ENCODE measurements at places on chromosomes 1 and 21.

- DNase-seq, result no peak
These were observed 36.9 kb upstream of the GPR37L1 start for GRCh38 chr1:202085682-202086373.

DNA sequence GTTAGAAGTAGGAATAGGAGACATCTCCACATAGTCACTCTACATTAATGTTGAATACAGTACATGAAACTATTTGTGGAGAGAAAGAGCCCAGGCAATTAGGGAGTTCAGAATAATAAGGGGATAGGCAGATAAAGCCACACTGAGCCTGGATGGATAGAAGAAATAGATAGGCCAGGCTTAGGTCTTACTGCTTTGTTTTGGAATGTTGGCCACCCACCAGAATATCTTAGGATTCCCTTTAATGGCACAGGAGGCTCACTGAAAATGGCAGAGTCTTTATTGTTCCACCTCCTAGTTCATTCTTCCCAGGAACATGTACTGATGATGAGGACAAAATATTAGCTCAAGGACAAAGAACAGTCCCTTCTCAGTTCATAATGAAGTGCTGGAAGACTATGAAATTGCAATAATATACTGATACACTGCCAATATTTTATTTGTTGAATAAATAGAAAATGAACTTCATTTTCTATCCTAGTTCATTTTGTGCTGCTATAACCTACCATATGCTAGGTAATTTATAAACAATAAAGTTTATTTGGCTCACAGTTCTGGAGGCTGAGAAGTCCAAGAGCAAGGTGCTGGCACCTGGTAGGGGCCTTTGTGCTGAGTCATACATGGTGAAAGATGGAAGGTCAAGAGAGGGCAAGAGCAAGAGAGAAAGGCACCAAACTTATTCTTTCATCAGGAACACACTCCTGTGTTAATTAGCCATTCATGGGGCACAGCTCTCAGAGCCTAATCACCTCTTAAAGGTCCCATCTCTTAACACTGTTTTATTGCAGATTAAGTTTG, 87.3 kb downstream of the TBX15 start:
- no peak for DNase-seq

- no peak for DNase-seq
These were observed 34.4 kb downstream of the CAPN9 start for GRCh38 chr1:230781594-230781993.

DNA sequence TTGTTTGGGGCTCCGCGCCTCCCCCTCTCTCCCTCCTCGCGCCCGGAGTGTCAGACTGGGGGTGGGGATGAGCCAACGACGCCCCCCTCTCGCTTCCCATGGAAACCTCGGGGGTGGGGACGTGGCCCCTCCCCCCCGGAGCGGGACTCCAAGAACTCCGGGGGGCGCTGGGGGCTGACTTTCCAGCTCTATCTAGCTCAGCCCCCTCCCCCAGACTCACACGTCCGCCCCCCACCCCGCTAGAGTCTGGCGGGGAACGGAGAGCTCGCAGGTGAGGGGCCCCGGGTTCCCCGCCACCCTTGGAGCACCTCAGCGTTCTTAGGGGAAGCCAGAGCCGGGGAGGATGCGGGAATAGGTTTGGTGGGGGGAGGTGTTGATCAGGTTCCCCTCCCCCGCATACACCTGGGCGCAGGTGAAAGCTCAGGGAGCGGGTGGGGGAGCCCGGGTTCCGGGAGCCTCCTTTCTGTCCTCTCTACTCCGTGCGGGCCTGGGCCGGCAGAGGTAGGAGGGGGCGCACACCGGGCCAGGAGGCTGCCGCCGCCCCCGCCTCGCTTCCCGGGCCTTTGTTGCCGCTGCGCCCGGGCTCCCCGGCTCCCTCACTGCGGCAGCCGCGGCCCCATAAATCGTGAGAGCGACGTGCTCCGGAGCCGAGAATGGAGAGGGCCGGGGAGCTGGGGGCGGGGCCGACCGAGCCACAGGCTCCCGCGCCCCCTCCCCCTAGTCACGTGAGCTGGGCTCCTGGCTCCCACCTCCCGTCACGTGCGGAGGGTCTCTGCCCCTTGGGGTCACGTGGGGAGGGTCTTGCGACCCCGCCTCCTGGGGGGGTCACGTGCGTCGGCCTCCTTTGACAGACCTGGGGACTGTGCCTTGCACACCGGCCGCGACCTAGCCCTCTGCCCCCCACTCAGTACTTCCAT, 1.9 kb downstream of the EFNA3 start:
- no peak for DNase-seq

- DNase-seq, result no peak
These were observed 151.1 kb upstream of the ETS2 start for GRCh38 chr21:38654580-38654979.

GRCh38 chr1:233631810-233632405, 18.0 kb downstream of the KCNK1 start:
- no peak for DNase-seq

DNA sequence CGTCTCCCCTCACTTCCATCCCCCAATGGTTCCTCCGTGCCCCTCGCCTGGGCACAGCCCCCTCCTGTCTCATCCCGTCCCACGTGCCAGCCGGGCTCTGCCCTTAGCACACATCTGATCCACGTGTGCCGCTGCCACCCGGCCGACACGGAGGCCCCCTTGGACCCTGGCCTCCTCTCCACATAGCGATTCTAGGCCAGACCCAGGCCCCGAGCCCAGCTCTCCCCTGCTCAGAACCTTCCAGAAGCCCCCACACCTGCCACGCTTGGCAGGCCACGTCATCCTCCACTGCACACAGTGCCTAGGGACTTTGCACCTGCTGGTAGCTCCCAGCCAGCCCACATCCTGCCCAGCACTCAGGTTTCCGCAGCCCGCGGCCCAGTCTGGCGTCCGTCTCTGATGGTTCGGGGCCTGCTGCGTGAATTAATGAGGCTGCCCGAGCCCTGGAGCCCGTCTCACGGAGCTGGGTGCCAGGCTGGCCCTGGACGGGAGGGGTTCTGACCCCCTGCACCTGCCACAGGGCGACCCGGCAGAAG, 20.1 kb downstream of the PLCH2 start:
- no peak for DNase-seq

DNA sequence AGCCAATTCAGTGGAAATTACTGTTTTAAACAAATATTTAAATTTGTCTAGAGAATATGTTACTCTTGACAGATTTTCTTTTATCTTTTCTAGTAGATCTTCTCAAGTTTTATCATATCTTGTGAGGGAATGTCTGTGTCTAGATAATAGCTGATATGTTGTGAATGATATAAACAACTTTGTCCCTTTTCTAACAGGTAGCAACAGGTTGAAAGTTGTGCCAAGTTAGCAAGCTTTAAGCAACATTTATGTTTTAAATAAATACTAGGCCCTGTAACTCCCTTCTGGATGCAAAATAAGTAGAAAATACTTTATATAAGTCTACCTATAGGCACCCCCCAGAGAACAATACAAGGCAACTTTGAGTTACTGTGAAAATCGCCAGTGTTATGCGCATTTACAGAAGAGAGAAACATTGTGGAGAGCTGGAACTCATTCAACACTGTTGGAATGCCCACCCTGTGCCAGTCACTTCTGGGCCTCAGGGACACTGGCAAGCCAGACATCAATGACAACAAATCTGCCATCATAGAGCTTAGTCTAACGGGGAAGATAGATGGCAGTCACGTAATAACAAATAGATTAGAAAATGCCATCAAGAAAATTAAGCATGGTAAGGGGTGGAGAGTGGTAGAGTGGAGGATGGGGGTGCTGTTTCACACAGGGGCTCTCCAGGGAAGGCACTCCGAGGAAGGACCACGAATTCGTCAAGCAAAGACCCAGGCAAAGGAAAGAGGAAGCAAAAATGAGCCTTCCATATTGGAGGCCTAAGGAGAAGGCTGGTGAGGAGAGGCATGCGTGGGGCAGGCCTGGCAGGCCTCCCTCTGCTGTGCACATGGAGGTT, 4.4 kb downstream of the MAP3K21 start:
- no peak for DNase-seq

GRCh38 chr1:156577550-156577949, 2.0 kb upstream of the TTC24 start:
- no peak for DNase-seq

- DNase-seq, result no peak
These were observed 25.2 kb downstream of the ETS2 start for GRCh38 chr21:38830671-38831525.

GRCh38 chr1:178688244-178688643, 36.8 kb upstream of the RALGPS2 start:
- no peak for DNase-seq

DNA sequence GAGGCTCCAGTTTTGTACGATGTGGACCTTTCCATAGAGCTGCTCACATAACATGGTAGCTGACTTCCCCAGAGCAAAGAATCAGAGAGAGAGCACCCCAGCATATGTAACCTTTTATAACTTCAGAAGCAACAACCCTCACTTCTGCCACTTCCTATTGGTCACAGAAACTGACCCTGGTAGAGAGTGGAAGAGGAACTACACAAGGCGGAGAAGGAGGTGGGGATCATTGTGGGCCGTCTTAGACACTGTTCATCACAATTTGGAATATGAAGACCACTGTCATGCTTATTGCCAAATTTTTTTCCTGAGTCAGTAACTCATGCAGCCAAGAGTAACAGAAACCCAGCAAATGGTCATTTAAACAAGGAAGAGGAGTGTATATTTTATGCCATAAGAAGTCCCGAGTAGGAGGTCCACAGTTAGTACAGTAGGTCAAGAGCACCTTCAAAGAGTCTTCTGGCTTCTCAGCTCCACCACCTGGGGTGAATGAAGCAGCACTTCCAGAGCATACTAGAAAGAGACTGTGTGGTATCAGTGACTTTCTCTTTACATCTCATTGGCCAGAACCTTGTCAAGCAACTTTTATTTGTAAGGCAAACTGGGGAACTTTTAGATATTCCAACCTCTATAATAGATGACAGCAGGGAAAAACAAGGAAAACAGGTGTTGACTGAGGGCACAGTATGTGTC, 71.8 kb downstream of the ODF2L start:
- no peak for DNase-seq

DNA sequence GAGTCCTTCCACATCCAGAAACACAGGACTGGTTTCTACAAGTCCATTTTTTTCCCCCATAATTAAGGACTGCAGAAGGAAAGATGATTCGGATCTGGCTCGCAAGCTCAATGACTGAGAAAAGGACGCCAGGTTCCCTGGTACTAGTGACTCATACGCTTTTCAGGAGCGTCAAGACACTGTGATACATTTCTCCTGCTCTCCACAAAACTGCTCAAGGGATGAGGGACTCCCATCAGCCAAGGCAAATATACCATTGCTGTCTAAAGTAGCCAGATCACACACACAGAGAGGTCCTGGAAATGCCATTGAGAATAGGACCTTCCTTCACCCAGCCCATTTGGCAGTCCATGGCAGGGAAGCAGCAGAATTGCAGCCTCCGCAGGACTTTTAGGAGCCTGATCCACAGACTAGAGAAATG, 253.6 kb upstream of the IRF2BP2 start:
- no peak for DNase-seq

DNA sequence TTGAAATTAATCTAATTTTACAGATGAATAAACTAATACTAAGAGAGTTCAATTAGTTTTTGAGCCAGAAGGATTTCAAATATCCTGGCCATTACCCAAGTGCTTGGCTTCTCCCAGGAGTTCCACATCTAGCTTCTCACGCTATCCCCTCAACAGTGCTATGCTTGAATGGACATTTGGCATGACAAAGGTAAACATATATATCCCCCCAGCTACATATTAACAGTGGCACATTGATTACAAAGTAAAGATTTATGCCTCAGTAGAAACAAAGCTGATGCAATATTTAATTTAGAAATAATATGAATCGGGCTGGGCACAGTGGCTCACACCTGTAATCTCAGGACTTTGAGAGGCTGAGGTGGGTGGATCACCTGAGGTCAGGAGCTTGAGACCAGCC, 434.6 kb upstream of the PRMT6 start:
- DNase-seq, result no peak

DNA sequence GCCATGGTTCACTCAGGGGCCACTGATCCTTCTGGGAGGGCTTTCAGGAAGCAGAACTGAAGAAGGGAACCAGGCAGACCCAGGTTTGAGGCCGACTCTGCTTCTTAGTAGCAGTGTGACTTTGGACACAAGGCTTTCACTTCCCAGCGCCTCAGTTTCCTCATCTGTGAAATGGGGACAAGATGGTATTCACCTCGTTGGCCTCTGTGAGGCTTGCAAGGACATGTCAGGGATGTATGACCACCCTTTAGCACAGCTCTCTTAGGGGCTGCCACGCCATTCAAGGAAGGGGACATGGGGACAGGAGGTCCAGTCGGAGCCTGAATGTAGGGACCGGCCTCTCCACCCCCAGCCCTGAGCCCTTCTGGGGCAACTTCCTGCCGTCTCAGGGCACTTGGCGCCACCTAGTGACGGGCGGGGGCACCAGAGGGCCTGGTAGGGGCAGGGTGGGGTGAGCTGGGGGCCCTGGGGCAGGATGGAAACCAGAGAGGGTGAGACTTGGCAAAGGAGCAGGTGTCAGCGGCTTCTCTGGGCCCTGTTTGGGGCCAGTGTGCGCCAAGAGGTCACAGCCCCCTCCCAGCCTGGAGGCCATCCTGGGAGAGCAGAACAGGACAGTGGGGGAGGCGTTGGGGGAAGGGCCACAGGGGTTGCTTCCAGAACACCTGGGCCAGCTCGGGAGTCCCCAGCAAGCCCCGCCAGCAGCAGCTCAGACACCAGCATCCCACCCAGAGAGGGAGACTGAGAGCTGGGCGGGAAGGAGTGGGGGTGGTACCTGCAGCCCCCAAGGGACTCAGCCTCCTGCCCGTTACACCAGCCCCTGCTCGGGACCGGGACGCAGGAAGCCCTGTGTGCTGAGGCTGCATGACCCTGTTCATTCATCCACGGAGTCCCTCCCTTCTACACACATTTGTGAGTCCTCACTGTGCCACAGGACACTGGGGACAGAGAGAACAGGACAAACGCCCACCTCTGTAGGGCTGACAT, 102.5 kb upstream of the TARDBP start:
- peak; percentile 63 for DNase-seq

GRCh38 chr1:24189528-24189927, 2.4 kb upstream of the IFNLR1 start:
- DNase-seq, result peak; percentile 38

DNA sequence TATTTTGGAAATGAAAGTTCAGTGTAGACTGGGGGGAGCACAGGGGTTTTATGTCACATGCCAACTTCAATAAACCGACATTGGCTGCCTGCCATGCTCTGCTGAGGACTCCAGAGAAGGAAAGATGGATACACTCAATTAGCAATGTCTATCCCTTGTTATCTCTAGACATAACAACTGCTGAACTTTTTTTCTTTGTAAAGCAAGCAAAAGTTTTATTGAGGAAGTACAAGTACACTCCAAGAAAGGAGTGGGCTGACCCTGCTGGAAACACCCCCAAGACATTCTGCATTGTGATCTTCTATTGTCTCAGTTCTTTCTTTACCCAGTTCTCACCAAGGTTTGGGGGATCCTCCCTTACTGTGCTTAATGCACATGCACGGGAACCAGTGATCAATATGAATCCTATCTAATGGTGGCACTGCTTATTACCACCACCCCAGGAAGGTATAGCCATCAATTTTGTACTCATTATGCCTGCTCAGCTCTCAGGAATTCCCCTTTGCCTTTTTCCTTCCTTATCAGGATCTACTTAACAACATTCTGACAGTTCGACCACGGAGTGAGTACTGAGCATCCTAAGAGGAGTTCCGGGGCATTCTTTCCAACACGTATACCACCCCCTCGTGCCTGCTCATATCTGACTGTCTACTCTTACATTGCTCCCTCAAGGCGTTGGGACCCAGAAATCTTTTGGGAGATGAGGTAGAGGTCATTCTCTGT, 28.7 kb downstream of the SYNJ1 start:
- no peak for DNase-seq

All from activated T-cell treated with anti-CD3 and anti-CD28 coated beads for 4 hours (primary cell).